ENCODE measurements at places on chromosomes 12 and 14. TPM values are rescaled to one million over a fixed set of nuclear protein-coding genes. Genes with fewer than 3 reads are reported as not detected.

LRRC9 gene
- not detected for total RNA-seq

C12orf56 gene
- 0.11 TPM for total RNA-seq

SNAPC1 gene
- total RNA-seq, result 8.8 TPM

CD9 gene
- total RNA-seq, result 52.2 TPM

CLEC1A gene
- 37.5 TPM for total RNA-seq

PLCZ1 gene
- total RNA-seq, result not detected

TAS2R19 gene
- 6.2 TPM for total RNA-seq

C12orf60 gene
- total RNA-seq, result 0.79 TPM

RPL10L gene
- not detected for total RNA-seq

NOPCHAP1 gene
- 2.9 TPM for total RNA-seq

ANKRD33 gene
- total RNA-seq, result not detected

OTOGL gene
- total RNA-seq, result not detected

RASSF3 gene
- 6.4 TPM for total RNA-seq

SOAT2 gene
- not detected for total RNA-seq

CEBPE gene
- total RNA-seq, result not detected

REC8 gene
- total RNA-seq, result 14.2 TPM

ALDH6A1 gene
- 16.5 TPM for total RNA-seq

RHOJ gene
- total RNA-seq, result 0.39 TPM

SINHCAF gene
- total RNA-seq, result 37.3 TPM

BDKRB1 gene
- total RNA-seq, result not detected

INHBE gene
- not detected for total RNA-seq

GLT8D2 gene
- total RNA-seq, result 29.4 TPM

SLC38A4 gene
- total RNA-seq, result 0.33 TPM

PRPH gene
- not detected for total RNA-seq

TSPAN8 gene
- not detected for total RNA-seq

PKP2 gene
- total RNA-seq, result 67.1 TPM

TSPAN19 gene
- not detected for total RNA-seq

CLEC6A gene
- total RNA-seq, result not detected

All from placental epithelial cell (primary cell).